NCI-H187 (cell line): ENCODE measurements at places on chromosomes 7 and 10.

GRCh38 chr7:74455291-74455804 lies 1.6 kb downstream of the GTF2IRD1 start:
- DNase-seq: no peak

DNA sequence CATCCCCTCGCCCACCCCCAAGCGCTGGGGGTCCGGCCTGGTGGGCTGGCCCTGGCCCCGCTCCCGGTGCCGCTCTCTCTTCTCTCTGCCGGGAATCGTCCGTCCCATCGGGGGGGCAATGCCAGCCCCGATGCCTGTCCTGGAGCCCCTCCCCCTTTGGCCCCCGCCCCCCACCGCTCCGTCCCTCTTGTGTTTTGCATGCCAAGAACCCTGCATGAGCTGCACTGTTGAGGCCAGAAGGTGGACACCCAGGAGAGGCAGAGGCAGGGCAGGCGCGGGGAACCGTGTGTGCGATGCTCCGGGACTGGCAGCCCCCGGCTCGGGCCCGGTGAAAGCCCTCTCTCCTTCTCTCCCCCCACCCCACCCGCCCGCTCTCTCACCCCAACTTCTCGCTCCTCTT lies 22.1 kb upstream of the HSPB1 start:
- DNase-seq: no peak

GRCh38 chr7:70607281-70607680 lies 524.7 kb upstream of the GALNT17 start:
- no peak for DNase-seq

- no peak for DNase-seq
These were observed 11.5 kb upstream of the SNX13 start for GRCh38 chr7:17951742-17952254.

DNA sequence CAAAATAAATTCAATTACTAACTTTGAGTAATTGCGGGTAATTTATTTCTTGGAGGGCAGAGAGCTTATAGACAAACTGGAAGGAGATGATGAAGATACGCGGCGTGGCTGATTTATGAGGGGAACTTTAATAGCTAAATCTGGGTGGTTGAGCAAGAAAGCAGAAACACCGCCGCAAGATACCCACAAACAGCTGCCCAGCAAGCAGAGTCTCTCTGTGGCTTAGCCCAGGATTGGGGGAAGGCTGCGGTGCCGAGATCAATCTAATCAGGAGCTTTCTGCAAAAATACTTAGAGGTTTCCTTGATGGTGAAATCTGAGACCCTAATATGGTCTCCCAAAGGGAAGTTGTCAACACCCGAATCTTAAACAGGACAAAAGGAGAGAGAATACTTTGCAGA lies 94.9 kb upstream of the MGMT start:
- no peak for DNase-seq

GRCh38 chr7:47327698-47328391 lies 254.1 kb downstream of the TNS3 start:
- no peak for DNase-seq

DNA sequence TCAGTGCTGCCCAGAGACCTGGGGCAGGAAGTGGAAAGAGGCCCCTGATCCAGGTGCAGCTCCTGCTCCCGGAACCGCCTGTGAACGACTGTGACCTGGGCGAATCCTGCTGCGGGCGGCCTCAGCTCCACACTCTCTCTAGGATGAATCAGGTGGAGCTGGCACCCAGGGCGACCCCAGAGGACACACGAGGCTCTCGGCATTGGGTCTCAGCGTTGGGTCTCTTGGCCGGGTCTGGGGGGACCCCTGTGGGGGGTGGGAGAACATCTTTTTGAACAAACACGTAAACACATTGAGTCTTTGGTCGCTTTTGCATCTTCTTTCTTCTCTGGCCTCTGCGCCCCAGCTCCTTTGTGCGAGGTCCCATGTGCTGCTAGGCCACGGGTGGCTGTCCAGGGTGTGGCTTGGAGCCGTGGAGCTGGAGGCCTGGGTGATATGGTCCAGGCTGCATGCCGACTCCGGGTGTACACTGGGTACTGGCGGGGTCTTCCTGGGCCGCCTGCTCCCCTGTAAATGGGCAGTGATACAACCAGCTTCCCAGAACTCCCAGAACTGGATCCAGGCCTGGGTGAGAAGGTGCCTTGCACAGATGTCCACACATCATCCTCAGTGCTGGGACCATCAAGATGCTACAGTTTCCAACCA lies 435.8 kb downstream of the DNAJB6 start:
- no peak for DNase-seq
